ENCODE measurements at places on chromosomes 7 and 10.
A peak's percentile ranks its signal among the peaks of the same experiment; 100 is the strongest.

DNA sequence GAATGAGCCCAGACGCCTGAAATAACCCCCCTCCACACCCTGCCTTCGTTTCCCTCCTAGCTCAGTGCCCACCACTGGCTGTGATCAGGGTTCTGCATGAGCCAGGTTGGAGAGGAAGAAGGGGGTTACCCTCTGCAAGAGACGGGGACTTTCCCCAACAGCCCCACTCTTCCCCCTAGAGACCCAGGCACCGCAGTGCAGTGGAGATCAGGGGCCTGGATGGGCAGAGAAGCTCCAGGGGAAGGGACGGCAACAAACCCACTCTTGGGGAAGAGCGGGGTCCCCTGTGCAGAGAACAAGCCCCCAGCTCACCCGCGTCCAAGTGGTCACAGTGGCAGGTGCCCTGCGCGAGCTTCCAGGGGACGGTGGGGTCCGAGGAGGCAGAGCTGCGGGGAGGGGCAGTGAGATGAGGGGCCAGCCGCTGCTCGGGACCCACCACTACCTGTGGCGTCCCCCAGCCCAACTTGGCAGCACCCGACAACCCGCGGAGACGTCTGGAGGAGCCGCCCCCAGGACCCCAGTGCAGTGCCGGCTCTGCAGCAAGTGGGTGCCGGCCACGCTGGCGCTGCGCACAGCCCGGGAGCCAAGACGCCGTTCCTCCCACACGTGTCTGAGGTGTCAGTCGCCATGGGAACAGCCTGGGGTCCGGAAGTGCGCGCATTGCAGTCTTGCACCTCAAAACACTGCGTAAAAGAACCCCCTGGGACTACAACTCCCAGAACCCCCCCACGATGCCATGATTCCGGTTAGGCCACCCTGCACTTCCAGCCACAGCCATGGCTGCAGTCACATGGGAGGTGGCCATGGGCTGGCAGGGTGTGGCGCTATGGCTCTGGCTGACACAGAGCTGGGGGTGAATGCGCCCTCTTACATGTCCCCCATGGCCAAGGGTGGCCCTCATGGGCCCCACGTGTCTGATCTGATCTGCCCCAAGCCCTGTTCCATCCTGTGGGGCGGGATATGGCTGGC, 45.8 kb upstream of the WIPI2 start:
- ATAC-seq: peak; percentile 88

DNA sequence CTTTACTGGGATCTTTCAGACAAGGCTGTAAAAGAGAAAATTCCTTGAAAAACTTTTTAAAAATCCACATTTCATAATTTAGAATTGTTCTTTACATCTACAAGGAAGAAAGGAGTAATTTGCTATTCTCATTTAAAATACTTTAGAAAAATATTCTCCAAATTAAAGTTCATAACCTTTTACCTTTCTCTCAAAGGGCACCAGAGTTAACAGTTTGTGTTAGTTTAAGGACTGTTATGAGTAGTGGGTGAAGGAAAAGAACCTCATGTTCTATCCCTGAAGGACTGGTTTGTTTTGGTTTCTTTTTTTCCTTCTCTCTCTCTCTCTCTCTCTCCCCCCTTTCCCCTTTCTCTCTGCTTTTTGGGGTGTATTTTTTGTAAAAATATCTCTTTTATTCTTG, 4.1 kb downstream of the AGMO start:
- ATAC-seq: no peak

GRCh38 chr7:522071-522950, 2.7 kb upstream of the PDGFA start:
- ATAC-seq: no peak

DNA sequence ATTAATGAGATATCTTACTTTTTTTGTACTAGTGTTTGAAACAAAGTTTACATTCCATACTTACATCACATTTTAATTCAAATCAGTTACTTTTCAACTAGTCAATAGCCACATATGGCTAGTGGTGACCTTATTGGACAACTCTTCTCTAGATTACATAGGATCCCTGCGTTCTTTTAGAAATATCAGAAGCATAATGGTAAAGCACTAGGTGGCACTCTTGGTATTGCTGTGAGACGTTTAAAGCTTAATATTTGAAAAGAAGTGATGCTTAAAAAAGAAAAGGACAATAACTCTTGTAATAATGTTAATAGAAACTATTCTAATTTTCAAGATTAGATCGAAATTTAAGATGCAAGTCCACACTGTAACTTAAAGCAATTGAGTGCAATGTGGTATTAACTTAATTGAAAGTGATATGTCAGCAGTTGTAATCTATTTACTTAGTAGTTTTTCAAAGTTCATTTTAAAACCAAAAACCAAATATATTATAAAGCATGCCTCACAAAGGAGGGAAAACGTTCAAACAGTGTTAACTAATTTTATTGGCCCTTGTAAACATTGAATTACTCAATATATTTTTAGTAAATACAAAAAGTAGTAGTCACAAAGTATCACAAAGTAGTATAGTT, 339.1 kb downstream of the ATRNL1 start:
- no peak for ATAC-seq

GRCh38 chr7:27220440-27220955, 20.6 kb upstream of the HOXA13 start:
- no peak for ATAC-seq

Data from activated CD4-positive, CD25-positive, alpha-beta regulatory T cell treated with anti-CD3 and anti-CD28 coated beads, Interleukin-2, amount 50 U/mL, for 24 hours (primary cell).